Amygdala (tissue), 56 donors: ENCODE measurements at places on chromosomes 1 and 21.

GRCh38 chr1:23116921-23117699 lies 51.5 kb downstream of the LUZP1 start:
- no peak for DNase-seq

GRCh38 chr1:173354937-173355280 lies 122.2 kb upstream of the PRDX6 start:
- no peak for DNase-seq

DNA sequence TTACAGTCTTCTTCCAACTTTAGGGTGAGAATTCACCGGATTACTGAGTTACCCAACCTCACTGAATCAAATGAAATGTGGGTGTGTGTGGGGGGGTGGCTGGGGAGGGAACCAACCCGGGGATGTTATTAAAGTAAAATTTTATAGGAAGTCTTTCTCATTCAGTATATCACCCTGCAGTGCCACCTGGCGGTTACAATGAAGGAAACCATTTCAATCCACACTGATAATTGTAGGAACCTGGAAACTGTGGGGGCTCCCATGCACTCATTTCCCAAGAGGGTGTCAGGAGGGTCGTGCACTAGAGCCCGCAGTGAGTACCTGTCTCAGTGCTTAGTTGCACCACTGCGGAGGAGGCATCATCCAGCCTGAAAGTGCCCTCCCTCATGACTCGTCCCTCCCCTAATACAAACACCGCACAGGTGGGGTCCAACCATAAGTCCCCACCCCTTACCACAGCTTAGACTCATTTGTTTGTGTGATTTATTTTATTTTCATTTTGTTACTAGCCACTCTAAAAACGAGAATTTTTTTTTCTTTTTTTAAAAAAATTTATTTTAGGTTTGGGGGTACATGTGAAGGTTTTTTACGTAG lies 29.1 kb upstream of the IGSF5 start:
- DNase-seq = no peak

GRCh38 chr21:32315511-32316281 lies 17.0 kb downstream of the MRAP start:
- DNase-seq = no peak

DNA sequence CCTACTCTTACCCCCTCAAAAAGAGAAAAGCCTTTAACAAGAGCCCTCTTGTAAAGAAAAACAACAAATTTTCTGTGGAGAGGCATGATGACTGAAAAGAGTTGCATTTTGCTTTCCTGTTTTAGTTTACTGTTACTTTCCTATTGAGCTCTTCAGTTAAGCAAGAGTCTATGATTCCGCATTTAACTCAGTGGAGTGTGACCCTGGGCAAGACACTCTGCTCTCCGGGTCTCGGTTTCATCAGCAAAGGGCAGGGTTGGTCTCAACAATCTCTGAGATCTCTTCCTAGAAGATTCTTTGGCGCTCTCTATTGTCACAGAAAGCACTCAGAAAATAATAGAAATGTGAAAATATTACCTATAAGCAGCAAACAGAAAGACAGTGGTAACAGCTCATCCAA lies 175.7 kb downstream of the TGFBR3 start:
- no peak for DNase-seq

GRCh38 chr1:63799820-63800219 lies 26.0 kb downstream of the ROR1 start:
- no peak for DNase-seq

GRCh38 chr1:26858891-26859640 lies 3.9 kb upstream of the SFN start:
- DNase-seq = no peak

DNA sequence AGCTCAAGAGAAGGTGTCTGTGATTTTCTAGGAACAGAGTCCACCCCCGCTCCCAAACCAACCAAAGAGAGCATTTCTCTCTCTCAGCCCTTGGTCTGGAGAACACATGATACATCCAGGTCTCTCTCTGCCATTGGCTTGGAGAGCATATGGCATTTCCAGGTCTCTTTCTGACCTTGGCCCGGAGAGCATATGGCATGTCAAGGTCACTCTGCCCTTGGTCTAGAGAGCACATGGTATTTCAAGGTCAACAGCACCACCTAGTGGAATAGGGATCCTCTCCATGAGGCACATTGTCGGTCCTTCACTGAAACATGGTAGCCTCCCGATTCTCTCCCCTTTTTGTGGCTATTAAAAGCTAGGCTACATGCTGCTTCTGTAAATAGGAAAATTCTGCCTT lies 437.7 kb upstream of the OLFM3 start:
- DNase-seq = no peak

- DNase-seq = no peak
Observed at GRCh38 chr1:198171667-198172540, 15.1 kb downstream of the NEK7 start.

GRCh38 chr1:2544875-2545640 lies 11.1 kb upstream of the TNFRSF14 start:
- no peak for DNase-seq

DNA sequence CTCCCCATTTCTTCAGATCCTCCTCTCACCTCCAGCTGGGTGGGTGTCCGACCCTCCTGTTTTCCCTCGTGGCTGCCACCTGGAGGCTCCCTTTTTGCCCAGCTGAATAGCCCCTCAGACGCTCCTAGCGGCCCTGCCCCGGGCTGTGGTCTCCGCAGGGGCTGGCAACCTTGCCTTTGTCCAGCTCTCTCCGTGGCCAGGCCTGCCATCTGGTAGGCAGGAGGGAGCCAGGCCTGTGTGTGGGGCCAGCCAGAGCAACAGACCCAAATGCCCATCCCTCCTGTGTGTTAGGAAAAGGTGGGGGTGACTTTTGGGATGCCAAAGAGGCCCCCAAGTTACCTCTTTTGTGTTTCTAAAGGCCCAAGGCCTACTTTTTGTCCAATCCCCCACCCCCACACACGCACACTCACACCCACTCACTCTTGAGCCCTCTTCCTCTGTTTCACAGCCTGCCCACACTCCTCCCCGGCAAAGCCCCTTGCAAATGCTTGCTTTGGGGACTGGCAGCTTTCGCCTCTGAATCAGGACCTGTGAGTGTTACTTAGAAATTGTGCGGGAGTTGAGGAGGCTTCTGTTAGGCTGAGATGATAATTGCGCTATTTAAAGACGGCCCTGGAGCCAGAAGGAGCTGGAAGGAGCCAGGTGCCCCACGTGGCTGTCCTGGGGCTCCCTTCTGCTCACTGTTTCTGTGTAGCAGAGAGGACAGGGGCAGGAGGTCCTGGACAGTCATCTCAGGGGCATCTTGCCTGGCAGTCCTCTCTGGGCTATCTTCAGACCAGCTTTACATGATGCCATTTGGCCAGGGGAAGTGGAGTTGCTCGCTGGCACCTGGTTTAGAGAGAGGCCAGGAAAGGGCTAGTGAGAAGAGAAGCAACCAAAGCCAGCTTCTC lies 9.1 kb downstream of the PPFIA4 start:
- DNase-seq = no peak

- no peak for DNase-seq
Observed at GRCh38 chr1:206015071-206015470, 8.6 kb downstream of the CTSE start.

- DNase-seq = no peak
Observed at GRCh38 chr1:52060822-52061221, 4.7 kb downstream of the BTF3L4 start.

DNA sequence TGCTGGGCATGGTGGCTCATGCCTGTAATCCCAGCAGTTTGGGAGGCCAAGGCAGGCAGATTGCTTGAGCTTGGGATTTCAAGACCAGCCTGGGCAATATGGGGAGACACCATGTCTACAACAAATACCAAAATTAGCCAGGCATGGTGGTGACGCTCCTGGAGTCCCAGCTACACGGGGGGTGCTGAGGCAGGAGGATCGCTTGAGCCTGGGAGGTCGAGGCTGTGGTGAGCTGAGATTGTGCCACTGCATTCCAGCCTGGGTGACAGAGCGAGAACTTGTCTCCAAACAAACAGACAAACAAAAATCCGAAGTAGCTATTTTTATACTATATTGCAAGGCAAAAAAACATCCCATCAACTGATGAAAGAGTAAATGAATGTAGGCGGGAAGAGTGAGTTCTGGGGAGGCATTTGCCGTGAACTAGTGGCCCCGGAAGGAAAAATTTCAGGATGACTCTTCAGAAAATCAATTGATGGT lies 40.6 kb downstream of the NCMAP start:
- no peak for DNase-seq

GRCh38 chr1:227424159-227424680 lies 105.9 kb upstream of the CDC42BPA start:
- DNase-seq = no peak

DNA sequence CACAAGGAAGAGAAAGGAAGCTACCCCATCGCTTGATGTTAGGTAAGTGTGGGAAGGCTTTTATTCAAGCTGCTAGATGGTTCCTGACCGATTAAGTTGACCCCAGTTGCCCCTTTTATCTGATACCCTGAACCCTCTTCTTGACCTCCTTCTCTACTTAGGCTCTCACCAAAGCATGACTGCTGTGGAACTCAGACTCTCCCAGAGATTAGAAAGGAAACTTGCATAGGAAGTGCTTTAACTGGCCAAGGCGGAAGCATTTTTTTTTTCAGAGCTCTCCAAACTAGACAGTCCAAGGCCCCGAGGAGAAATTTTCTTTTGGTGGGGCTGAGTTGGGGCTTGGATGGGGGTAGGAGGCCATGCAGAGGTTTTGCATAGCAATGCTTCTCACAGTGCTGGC lies 101.3 kb upstream of the USP24 start:
- DNase-seq = no peak

DNA sequence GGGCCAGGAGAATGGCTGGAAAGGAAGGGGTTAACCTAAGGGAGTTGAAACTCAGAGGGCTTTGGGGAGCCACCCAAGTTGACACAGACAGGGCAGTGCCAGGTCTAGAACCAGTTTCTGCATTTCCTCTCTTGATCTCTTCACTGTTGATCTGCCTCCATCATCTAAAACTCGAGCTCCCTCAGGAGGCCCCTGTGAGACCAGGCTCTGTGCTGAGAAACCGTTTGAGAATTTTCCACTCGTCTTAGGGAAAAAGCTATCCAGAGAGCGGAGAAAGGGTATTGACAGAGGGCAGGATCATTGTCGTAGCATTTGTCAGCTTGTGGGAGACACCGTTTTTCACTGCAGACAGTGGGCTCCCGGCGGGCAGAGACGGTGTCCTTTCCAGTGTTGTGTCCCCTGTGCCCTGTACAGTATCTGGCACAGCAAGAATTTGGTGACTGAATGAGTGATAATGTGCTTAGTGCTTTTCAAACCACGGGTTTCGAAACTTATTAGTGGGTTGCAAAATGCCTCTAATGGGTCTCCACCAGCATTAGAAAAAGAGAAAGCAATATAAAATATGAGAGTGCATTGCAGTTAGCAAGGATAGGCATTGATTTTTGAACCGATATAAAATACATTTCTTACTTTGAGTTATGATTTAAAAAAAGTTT lies 31.1 kb downstream of the PROK1 start:
- DNase-seq = no peak

GRCh38 chr21:28892199-28893111 lies 100.2 kb downstream of the LTN1 start:
- DNase-seq = no peak

GRCh38 chr21:34020005-34020847 lies 53.2 kb upstream of the MRPS6 start:
- DNase-seq = peak; percentile 11

DNA sequence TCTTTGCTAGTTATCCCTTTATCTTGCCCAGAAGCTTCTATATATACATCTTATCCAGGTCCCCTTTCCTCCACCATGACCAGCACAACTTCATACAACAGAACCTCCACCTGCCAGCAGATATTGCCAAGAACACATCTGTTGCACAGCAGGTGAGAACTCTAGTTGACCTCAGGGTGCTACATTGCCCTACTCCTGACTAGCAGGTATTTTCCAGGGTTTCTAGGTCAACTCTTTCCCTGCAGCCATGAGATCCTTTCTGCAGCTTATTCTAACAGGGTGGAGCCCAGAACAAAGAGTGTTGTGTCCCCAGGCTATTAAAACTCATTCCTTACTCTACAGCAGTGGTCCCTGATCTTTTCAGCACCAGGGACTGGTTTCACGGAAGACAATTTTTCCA lies 319.5 kb downstream of the PRDM2 start:
- no peak for DNase-seq

- DNase-seq = no peak
Observed at GRCh38 chr1:205064301-205064700, 20.0 kb downstream of the TMEM81 start.

DNA sequence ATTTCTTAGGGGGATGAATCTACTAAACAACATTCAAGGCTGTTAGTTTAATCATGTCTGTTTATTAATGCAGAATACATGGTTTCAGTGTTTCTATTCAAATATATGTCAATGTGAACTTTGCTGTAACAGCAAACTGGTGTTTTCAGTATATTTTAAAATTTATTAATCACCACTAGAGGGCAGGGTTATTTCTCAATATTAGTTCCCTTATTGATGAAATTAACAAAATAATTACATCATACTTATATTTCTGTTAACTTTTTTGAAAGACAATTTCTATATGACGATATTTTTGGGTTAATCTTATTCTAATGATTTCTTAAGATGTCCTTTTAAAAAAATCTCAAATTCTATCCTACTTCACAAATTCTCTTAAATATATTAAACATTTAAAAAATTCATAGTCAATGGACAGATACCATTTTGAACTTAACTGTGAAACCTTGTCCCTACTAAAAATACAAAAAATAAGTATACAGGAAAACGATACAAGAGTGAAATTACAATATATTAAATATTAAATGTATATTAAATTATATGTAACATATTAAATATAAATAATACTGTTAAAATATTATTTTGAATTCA lies 1034.1 kb upstream of the PRMT6 start:
- no peak for DNase-seq

DNA sequence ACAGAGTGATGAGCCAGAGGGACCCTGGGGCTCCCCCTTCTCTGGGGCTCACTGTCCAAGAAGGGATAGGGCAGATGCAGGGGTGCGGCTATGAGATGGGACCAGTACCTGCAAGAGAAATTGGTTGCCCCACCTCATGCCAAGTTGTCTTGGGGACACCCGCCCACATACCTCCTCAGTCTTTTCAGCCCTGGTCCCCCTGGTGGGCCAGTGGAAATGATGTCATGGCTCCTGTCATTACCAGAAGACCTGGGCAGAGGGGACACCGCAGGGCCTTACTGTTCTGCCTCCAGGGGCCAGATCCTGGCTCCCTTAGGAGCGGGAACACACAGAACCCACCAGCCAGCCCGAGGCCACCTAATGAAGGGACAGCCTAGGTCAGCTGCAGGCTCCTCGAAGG lies 63.2 kb downstream of the CDK18 start:
- DNase-seq = no peak

GRCh38 chr1:2181271-2181670 lies 13.3 kb downstream of the FAAP20 start:
- DNase-seq = no peak

DNA sequence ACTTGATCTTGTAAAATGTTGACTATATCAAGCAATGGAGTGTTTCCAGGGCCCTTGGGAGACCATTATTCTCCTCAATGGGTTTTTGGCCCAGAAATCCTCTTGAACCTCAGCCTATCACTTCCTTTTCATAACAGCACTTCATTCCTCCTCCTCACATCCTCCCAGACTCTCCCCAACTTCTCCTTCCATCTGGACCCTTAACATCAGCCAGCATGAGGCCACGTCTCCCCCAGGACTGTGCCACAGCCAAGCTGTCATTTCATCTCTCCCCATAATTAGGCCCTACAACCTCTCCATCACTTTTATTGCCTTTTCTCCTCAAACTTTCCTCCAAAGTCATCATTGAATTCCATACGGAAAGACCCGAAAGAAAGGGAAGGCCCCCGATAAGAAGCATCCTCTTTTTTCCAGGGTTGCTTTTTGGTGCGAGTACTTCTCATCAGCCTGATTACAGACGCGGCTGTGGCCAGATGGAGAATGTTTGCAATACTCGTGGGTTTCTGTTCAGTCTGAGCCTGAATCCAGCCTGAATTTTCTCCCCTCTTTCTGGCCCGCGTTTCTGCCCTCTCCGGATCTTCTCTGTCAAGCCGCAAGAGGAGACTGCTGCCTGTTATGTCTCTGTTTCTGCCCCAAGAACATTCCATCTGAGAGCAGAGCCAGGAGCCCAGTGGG lies 52.7 kb upstream of the SLC25A33 start:
- DNase-seq = no peak
